ENCODE measurements at places on chromosomes 3 and 15.

GRCh38 chr3:132289316-132289715 lies 27.9 kb upstream of the ACP3 start:
- no peak for DNase-seq

DNA sequence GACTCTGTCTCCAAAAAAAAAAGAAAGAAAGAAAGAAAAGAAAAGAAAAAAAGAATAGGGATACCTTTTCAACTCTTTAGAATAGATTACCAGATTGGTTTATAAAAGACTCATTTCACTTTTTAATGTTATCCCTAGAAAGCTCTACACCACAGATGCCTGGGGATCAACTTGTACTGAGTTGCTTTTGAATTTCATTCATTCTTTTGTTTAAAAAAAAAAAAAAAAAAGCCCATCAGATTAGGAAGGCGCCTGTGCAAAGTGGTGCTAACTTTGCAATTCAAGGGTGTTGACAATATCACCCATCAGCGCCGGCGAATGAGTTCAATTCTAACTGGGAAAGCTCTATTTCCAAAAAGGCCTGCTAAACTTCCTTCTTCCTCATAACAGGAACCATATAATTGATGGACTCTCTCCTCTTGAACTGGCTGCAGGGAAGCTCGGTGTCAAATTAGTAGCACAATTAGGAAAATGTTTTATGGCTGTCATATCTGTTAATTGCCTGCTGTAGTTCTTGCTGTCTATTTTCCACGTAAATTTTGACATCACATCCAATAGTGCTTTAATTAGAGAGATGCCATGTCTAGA lies 48.8 kb downstream of the CDCP1 start:
- DNase-seq = no peak

GRCh38 chr3:157876556-157876955 lies 229.7 kb downstream of the SHOX2 start:
- no peak for DNase-seq

DNA sequence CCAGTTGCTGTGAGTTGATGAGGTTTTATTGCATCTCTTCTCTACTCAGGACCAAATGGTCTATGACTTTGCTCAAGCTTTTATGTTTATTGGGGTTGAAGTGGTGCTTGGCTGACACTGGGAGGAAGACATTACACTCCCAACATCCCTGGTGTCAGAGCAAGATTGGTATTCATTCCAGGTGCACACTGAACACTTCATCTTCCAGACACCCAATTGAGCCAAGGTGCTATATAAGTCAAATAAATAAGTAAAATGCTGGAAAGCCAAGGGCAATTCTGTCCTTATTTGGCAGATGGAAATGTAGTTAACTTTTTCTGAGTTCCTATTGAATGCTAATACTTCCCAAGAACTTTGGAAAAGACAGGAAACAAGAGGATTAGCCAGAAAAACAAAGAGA lies 53.2 kb upstream of the CDV3 start:
- DNase-seq = no peak

Data from activated CD4-positive, alpha-beta T cell treated with anti-CD3 and anti-CD28 coated beads, Interleukin-2, amount 10 ng/mL, durations not matched to agents 24 days and 14 days (primary cell).